Ovary (tissue), 10 donors: ENCODE measurements at places on chromosomes 5 and 9.

DNA sequence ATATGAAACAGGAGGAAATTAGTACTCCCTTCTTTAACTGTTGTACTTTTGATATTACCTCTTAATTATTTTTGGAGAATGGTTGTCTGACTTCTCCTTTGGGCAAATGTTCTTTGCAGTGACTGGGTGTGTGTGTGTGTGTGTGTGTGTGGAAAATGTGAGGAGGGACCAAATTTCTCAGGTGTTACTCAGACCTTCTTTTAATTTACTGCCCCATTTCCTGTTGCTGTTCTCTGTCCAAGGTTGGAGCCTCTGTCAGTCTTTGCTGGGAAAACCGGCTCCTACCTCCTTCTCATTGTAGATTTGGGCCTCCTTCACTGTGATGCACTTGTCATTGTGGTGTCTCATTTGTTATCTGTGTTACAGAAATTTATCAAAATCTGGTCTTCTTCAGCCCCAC lies 68.4 kb downstream of the PBX3 start:
- H3K27me3 ChIP-seq: no peaks in the 10 kb centered on the region
- H3K36me3 ChIP-seq: no peaks in the 10 kb centered on the region
- no peak for DNase-seq
- no peak overlapping the region for H3K27ac ChIP-seq

DNA sequence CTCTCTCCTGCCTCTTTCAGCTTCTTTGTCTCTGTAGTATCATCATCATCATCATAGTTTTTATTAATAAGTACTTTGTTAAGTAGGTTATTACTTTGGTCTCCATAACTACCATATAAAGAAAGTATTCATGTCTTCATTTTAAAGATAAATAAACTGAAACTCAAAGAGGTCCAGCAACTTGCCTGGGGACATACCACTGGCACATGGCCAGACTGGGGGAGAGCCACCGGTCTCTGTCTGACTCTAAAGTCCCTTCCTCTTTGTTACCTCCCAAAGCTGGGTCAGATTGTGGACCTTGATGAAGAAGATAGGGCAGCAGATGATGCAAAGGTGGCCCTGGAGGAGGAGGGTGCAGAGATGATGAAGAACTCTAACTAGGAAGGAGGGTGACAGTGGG lies 8.5 kb downstream of the CDX1 start:
- H3K4me3 ChIP-seq: no peak overlapping the region
- no peak overlapping the region for H3K27ac ChIP-seq
- peaks cover 7% of the 10 kb centered on the region for H3K4me1 ChIP-seq
- no peaks in the 10 kb centered on the region for H3K27me3 ChIP-seq
- no peak for DNase-seq

DNA sequence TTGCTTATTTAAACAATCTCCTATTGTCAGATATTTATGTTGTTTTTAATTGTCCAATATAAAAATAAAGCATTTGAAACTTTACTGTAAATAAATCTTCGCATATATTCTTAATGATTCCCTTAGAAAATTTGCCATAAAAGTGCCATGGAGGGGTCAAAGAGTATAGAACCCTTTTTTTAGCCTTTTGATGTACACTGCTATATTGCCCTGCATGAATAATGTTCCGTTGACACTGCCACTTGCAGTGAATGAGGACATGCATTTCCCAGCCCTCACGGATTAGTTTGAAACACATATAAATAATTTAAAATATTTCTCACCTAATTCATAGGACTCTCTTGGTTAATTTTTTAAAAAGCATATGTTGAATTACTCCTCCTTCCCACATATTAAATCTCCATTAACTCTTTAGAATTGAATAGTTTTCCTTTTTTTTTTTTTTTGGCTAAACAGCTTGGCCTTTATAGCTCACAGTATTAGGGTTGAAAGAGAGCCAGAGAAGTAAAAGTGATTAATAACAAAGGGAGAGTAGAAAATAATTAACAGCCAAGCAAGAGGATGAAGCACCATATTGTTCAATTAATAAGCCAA lies 129.8 kb upstream of the SGCD start:
- no peak overlapping the region for H3K27ac ChIP-seq
- H3K4me1 ChIP-seq: no peaks in the 10 kb centered on the region
- no peaks in the 10 kb centered on the region for H3K27me3 ChIP-seq

DNA sequence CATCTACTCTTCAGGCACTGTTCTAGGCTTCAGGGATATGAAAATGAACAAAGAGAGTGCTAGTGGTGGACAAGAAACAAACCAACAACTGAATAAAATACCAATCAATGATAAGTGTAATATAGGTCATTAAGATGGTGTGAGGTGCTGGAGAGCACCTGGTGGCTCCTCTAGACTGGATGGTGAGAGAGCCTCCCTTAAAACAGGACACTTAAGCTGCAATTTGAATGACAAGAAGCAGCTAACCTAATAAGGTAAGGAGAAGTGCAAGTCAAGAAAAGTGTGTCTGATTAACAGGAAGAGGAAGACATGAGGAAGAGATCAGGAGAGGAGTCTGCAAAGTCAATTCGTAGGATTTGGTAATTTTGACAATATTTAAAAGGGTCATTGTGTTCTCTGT lies 23.1 kb downstream of the JAKMIP2 start:
- H3K4me1 ChIP-seq: no peaks in the 10 kb centered on the region
- H3K27me3 ChIP-seq: no peaks in the 10 kb centered on the region
- no peak for DNase-seq

DNA sequence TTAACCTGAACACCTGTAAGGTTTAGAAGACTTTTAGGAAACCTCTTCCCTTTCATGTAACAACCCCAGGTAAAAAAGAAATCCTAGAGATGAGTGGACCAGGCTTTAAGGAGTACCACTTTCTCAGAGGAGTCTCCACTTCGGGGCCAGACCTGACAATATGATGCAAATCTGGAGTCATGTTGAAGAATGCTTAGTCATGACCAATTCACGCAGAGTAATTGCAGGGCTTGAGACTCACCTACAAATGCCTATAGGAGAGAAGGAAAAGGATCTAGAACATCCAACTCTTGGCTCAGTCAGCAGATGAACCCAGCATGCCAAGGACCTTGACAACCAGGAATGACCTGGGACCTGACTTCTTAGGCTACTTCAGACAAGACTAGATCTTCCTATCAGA lies 235.4 kb downstream of the DOCK8 start:
- H3K36me3 ChIP-seq: no peaks in the 10 kb centered on the region
- no peaks in the 10 kb centered on the region for H3K4me1 ChIP-seq
- no peak for DNase-seq
- H3K27me3 ChIP-seq: no peaks in the 10 kb centered on the region
- H3K27ac ChIP-seq: no peak overlapping the region

DNA sequence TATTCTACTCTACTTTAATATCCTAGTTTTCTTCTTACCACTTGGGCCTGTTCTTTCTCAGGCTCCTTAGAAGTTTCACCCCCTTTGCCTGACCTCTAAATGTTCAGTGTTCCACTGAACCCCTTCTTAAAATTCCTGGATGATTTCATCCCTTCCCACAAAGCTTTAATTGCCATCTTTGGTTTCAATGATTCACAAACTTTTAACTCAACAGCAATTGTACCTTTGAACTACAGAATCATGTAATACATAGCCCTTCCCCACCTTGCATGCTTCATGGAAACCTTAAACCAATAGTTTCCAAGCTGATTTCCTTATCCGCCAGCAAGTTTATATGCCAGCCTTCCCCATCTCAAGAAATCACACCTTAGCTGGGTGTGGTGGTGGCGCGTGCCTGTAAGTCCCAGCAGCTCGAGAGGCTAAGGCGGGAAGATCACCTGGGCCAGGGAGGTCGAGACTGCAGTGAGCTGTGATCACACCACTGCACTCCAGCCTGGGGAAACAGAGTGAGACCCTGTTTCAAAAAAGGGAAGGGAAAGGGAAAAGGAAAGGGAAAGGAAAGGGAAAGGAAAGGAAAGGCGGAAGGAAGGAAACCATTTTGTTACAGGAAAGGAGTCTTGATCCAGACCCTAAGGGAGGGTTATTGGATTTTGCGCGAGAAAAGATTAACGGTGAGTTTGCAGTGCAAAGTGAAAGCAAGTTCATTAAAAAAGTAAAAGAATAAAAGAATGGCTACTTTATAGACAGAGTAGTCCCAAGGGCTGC lies 1023.7 kb upstream of the DMAC1 start:
- H3K27me3 ChIP-seq: no peaks in the 10 kb centered on the region
- H3K36me3 ChIP-seq: no peaks in the 10 kb centered on the region
- DNase-seq: no peak
- H3K4me1 ChIP-seq: peaks cover 1% of the 10 kb centered on the region
- no peak overlapping the region for H3K27ac ChIP-seq

DNA sequence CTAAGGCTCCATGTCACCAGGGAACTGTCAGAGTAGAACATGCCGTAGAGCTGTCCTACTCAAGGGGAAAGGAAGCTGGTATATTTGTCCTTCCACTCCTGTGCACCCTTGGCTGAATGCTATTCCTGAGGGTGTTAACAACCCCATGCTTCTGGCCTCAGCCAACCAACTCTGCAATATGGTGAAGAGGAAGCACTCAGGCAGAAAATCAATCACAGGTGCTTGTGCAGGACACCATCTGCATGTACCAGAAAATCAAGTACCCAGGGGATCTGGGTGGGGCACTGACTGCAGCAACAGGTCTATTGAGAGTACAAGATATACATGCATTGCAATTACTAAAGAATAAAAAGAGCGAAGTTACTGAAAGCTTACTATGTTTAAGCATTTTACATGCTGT lies 51.4 kb upstream of the NEK6 start:
- no peak overlapping the region for H3K27ac ChIP-seq
- no peaks in the 10 kb centered on the region for H3K27me3 ChIP-seq
- H3K4me1 ChIP-seq: no peaks in the 10 kb centered on the region

DNA sequence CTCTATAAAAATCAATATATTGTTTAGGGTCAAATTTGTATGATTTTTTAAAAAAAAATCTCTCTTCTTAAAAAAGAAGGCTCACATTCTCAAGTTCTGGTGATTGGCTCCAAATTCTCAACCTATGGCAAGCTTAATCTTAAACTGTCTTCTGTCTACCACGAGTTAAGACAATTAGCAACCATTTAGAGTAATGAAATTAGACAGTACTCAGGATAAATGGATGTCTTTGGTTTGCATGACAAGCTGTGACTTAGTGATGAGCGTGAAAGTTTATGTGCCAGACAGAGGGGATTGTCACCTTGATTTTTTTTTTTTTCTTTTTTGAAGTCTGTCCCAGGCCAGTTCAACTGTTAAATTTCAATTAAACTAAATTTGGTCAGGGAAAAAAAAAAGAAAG lies 1632.3 kb downstream of the MAT2B start:
- no peak overlapping the region for H3K27ac ChIP-seq
- DNase-seq: no peak
- no peaks in the 10 kb centered on the region for H3K27me3 ChIP-seq
- H3K4me3 ChIP-seq: no peak overlapping the region
- no peaks in the 10 kb centered on the region for H3K4me1 ChIP-seq

- no peak overlapping the region for H3K4me3 ChIP-seq
- peaks cover 1% of the 10 kb centered on the region for H3K4me1 ChIP-seq
- DNase-seq: no peak
- no peak overlapping the region for H3K27ac ChIP-seq
- H3K36me3 ChIP-seq: no peaks in the 10 kb centered on the region
- H3K27me3 ChIP-seq: no peaks in the 10 kb centered on the region
Observed at GRCh38 chr9:104765138-104765537, 1.2 kb downstream of the NIPSNAP3B start.

DNA sequence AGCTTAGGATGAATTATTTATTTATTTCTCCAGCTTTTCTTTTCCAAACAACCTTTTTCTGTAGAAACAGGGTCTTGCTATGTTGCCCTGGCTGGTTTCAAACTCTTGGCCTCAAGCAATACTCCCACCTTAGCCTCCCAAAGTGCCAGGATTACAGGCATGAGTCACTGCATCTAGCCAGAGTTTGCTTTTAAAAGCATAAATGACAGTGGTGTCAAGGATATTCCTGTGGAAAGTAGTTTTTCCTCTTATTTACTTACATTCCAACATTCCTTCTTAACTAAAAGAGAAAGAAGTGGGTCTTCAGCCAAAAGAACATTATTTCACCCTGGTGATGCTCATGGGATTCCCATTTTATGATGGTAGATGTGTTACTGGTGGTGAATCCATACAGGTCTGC lies 62.4 kb downstream of the GRIA1 start:
- no peak for DNase-seq
- H3K27me3 ChIP-seq: no peaks in the 10 kb centered on the region
- peaks cover 1% of the 10 kb centered on the region for H3K4me1 ChIP-seq
- no peak overlapping the region for H3K27ac ChIP-seq
- H3K36me3 ChIP-seq: no peaks in the 10 kb centered on the region

GRCh38 chr5:26239588-26239987 lies 798.8 kb downstream of the CDH9 start:
- H3K4me3 ChIP-seq: no peak overlapping the region
- no peaks in the 10 kb centered on the region for H3K4me1 ChIP-seq
- no peaks in the 10 kb centered on the region for H3K36me3 ChIP-seq
- H3K27me3 ChIP-seq: no peaks in the 10 kb centered on the region
- no peak overlapping the region for H3K27ac ChIP-seq
- no peak for DNase-seq

- H3K27me3 ChIP-seq: no peaks in the 10 kb centered on the region
- DNase-seq: peak; percentile 34
- peak overlapping the region; percentile 62 for H3K4me3 ChIP-seq
- H3K4me1 ChIP-seq: no peaks in the 10 kb centered on the region
- H3K27ac ChIP-seq: peak overlapping the region; percentile 80
Observed at GRCh38 chr5:60945813-60946187, 795 bp downstream of the NDUFAF2 start.

- DNase-seq: no peak
- H3K4me1 ChIP-seq: peaks cover 2% of the 10 kb centered on the region
- H3K36me3 ChIP-seq: no peaks in the 10 kb centered on the region
- no peak overlapping the region for H3K4me3 ChIP-seq
Observed at GRCh38 chr5:88805151-88805784, 77.7 kb downstream of the MEF2C start.

- H3K27ac ChIP-seq: no peak overlapping the region
- H3K36me3 ChIP-seq: no peaks in the 10 kb centered on the region
- no peaks in the 10 kb centered on the region for H3K27me3 ChIP-seq
- H3K4me3 ChIP-seq: no peak overlapping the region
Observed at GRCh38 chr9:4010309-4010708, 289.6 kb downstream of the GLIS3 start.

DNA sequence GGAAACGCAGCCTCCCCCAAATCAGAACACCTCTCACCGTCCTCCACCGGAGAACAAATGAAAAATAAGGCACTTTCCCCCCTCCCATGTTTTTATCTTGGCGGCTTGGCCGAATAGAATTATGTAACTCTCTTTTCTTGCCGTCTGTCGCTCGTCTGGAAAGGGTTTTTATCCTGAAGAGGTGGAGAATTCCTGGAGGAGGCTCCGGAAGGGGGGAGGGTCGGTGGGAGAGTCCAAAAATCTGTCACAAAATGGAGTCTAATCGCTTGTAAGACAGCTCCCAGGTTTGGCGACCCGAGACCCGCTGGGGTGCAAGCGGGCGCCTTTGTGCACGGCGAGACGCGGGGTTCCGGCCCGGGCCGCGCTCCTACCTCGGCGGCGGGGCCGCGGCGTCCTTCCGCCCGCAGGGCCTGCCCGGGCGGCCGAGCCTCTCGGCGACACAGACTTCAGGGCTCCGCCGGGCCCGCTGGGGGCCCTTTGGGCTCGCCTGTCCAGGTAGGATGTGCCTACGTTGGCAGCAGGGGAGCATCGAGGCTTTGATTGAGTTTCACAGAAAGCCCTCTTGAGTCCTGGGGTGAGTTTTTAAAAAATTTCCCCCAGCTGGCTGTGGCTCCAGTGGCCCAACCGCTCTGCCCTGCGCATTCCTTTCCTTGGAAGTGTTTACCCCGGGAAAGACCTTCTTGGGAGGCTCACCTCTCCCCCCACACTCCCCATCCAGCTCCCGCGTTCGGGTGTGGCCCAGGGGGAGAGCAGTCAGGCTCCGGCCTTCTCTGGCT lies 5.0 kb downstream of the LMX1B start:
- H3K27ac ChIP-seq: no peak overlapping the region
- no peaks in the 10 kb centered on the region for H3K36me3 ChIP-seq
- no peak for DNase-seq
- H3K4me1 ChIP-seq: peaks cover 7% of the 10 kb centered on the region
- peaks cover 3% of the 10 kb centered on the region for H3K27me3 ChIP-seq
- H3K4me3 ChIP-seq: no peak overlapping the region
